ENCODE measurements at places on chromosomes 2 and 18.

GRCh38 chr2:231929961-231930592, 3.9 kb upstream of the NPPC start:
- no peak for DNase-seq

GRCh38 chr2:39099310-39099869, 21.5 kb downstream of the SOS1 start:
- no peak for DNase-seq

DNA sequence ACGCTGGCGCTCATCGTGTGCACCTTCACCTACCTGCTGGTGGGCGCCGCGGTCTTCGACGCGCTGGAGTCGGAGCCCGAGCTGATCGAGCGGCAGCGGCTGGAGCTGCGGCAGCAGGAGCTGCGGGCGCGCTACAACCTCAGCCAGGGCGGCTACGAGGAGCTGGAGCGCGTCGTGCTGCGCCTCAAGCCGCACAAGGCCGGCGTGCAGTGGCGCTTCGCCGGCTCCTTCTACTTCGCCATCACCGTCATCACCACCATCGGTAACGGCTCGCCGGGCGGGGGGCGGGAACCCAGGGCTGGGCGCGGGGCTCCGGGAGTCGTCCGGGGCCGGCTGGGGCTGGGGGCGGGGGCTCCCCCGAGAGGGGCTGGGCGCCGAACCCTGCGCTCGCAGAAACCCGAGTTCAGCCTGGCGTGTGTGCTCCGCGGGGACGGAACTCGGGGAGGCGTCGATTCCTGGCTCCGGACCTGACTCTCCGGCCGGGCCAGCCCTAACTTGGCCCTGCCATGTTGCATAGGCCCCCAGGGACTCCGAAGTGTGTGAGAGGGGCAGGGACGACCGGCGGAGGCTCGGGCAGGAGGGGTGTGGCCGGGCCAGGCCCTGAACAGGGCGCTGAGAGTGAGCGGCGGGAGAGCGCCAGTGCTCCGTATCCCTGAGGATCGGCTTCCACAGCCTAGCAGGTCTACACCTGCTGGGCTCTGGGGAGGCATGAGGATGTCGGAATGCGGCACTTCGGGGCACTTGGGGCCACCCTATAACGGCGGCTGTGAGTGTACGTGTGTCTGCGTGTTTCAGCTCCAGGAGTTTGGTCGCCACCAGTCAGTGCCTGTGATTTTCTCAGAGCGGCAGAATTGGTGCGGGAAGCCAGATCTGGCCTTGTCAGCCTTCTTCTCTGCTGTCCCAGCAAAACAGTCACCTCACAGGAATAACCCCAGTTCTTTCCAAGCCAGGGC, 651 bp downstream of the KCNK3 start:
- no peak for DNase-seq

DNA sequence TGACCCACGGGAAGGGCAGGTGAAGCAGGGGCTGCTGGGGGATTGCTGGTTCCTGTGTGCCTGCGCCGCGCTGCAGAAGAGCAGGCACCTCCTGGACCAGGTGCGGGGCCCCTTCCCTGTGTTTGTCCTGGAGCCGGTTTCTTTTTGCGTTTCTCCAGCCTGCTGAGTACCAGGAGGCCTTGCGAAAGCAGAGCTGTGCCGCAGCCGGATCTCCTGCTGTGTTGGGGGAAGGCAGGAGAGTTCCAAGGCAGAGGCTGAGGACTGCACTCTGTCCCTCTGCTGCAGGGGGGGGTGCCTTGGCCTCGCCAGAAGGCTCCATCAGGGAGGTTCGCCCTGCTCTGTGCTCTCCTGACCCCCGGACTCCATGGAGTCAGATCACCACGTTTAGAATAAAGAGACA, 2.8 kb downstream of the CAPN10 start:
- DNase-seq = no peak

DNA sequence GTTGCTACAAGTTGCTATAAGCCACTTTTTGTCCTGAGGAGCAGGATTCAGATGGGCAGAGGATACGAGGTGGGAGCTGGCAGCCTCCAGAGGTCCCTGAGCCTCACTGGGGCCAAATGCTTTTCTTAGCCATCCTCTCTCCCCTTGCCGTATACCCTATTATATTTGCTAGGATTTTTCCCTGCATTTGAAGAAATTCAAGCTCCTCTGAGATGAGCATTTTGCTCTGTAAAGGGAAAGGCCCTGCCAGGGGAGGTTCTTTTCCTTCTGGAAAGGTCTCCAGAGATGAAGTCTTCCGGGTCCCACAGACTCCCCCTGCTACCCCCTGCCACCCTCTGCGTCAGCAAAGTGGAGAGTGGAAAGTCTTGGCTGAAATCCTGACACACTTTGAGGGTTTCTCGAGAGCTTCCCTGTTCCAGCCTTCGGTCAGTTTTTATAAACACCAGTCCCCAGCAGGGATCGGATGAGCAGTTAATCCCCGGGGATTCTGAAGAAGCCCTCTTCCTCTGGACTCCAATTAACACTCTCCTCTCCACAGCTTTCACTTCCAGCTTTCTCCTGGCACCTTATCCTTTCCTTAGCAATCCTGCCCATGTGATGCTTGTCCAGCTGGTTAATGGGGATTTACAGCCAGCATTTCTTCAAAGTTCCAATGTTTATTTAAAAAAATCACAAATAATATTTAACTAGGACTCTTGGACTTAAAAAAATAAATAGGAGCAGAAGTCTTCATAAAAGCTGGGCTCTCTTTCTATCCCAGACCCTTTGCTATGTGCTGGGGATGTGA, 13.1 kb downstream of the CYRIA start:
- no peak for DNase-seq

DNA sequence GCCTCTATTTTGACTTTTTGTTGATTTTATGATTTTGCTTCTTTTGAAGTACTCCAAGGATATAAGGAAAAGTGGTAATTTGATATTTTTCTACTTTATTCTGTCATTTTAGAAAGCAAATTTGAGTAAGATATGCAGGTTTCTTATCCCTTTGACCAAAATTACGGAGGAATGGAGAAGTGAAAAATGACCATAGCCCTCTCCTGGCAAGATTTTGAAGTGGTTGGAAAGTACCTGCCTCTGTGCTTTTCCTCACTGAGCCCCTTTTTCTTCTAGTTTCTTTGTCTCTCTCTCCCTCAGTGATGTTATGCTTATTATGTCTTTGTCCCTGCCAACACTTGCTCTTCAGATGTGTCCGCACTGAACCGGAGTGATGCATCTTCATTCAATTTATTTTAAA, 898.1 kb downstream of the EPHA4 start:
- no peak for DNase-seq

- no peak for DNase-seq
These were observed 1.2 kb upstream of the CLUL1 start for GRCh38 chr18:595571-595970.

All from NCI-H2029 treated with DMSO at 0.1 percent for 48 hours (cell line).